ENCODE measurements at places on chromosomes 1 and 21.

GRCh38 chr1:242568666-242569065 lies 44.2 kb upstream of the PLD5 start:
- no peak for DNase-seq

GRCh38 chr1:84379138-84379916 lies 19.0 kb upstream of the DNASE2B start:
- no peak for DNase-seq

DNA sequence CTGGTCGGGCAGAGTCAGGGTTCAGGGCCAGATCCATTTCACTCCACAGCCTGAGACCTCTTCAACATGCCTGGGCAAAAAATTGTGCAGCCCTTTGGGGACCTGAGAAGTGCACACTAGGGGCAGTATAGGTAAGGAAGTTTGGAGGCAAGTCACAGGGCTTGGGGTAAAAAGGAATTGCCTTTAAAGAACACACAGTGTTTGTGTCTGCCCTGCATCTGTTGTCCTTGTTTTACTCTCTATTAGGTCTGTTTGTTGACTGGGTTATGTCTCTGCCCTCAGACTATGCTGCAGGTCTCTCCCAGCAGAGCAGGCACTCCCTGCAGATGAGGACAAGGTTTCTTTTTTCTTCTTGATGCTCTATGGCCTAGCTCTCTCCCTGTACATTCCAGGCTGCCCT lies 22.0 kb downstream of the LDLRAD2 start:
- DNase-seq = no peak

DNA sequence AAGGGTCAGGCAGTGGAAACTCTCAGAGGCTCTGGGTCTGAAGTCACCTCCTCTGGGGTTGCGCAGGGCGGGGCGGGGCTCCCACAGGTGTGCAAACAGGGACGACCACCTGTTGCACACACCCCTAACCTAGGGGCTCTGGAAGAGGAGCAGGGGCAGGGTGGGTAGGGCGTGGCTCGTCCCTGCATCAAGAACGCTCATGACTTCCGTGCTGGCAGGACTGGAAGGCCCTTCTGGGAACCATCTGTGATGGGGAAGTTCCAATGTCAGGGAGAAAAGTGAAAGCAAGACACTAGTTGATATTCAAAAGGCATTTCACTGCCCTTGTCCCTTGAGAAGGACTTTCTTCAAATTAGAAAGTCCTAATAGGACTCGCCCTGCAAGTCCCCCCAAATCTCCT lies 22.1 kb upstream of the CLSTN1 start:
- no peak for DNase-seq

- no peak for DNase-seq
Measured at GRCh38 chr1:215731699-215732098, 164.6 kb downstream of the KCTD3 start.

DNA sequence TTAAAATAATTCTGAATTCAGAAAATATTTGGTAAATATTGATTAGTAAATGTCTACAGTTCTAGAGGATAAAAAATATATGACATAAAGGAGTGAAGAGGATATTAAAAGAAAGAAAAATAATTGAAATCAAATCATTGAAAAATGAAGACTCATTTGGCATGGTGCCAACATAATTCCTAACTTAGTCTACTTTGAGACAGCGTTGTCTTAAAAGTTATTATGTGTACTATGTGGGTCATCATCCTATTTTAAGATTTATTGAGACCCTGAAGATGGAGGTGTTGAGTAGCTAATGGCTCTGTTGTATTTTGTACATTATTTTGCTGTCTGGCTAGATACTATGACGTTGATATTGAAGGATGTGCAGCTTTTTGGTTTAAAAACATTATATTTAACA lies 156.7 kb upstream of the PTGFR start:
- DNase-seq = no peak

- no peak for DNase-seq
Measured at GRCh38 chr21:41241341-41241740, 73.4 kb downstream of the BACE2 start.

GRCh38 chr1:27417713-27418112 lies 25.3 kb downstream of the GPR3 start:
- DNase-seq = no peak

GRCh38 chr1:94553323-94553730 lies 11.8 kb upstream of the F3 start:
- DNase-seq = no peak

GRCh38 chr1:39392851-39393573 lies 98.4 kb upstream of the BMP8A start:
- no peak for DNase-seq

- no peak for DNase-seq
Measured at GRCh38 chr21:17900281-17900989, 81.3 kb upstream of the C21orf91 start.

DNA sequence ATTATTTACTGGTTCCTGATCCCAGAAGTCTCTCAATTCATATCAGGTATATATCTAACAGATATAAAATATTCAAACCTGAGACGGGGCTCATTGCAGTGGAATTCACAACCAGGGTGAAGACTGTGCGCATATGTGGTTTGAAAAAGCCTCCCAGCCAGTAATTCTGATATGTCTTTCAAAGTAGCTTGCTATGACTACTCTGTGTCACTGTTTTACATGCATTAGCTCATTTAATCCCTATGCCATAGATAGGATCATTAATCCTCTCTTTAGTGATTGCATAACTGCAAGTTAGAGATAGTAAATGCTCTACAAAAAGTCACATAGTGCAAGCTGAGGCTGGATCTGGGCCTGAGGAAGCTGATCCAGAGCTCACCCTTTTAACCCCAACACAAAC lies 251.4 kb downstream of the FMN2 start:
- no peak for DNase-seq

DNA sequence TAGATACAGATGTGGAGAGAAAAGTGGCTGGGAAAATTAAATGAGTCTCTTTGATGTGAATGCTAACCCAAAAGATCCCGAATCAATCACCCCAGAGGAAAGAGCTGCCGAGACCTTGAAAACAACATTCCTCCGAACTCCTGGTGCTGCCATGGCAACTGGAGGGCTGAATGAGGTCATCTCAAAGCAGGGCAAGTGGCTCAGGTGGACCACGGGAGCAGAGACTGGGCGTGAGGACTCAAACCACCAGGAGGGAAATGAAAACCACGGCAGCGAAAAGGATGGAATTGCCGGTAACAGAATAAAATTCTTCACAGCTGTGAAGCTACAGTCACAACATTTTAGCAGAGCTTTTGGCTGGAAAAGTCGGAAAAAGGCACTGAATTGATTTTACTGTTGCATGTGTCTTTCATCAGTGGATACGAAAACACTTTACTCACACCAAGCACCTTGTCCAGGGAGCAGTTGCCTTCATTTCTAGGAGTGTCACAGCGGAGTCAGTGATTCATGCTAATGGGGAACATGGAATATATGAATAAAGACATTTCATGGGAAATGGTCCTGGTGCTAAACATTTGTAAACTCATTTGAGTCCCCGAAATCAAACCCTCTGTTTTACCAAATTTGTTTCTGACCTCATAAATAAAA lies 23.2 kb upstream of the BECN2 start:
- DNase-seq = peak; percentile 12

DNA sequence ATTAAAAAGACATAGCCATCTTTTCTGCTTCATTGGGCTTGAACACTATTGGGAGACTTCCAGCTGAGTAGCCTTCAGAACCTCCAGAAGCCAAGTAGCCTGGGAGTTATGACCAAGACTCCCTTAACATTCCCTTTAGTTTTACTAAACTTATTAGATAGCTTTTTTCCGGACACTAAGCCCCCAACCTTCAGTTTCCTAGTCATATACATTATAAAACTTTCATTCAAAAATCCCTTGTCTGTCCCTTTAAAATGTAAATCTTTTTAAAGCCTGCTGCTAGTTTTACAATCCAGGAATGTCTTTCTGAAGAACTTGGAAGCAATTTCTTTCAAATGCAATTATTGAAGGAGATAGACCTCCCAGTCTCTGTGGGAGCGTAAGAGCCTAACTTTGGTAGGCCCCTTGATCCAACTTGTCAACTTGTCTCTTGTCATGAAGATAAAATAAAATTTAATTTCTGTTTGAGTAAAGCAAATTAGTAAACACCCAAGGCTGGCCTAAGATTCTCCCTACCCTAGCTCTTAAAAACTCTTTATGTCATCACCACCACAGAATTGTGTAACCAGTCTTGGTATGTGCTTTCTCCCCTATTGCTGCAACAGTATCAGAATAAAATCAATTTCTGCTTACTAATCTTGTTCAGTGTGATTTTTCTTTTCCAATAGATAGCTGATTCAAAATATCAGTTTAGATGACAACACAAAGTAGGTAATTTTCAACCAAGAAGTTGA lies 796.2 kb downstream of the PLA2G4A start:
- DNase-seq = no peak

GRCh38 chr1:14371771-14372497 lies 226.6 kb upstream of the KAZN start:
- DNase-seq = no peak

- no peak for DNase-seq
Measured at GRCh38 chr21:35909456-35910223, 150.7 kb downstream of the SETD4 start.

DNA sequence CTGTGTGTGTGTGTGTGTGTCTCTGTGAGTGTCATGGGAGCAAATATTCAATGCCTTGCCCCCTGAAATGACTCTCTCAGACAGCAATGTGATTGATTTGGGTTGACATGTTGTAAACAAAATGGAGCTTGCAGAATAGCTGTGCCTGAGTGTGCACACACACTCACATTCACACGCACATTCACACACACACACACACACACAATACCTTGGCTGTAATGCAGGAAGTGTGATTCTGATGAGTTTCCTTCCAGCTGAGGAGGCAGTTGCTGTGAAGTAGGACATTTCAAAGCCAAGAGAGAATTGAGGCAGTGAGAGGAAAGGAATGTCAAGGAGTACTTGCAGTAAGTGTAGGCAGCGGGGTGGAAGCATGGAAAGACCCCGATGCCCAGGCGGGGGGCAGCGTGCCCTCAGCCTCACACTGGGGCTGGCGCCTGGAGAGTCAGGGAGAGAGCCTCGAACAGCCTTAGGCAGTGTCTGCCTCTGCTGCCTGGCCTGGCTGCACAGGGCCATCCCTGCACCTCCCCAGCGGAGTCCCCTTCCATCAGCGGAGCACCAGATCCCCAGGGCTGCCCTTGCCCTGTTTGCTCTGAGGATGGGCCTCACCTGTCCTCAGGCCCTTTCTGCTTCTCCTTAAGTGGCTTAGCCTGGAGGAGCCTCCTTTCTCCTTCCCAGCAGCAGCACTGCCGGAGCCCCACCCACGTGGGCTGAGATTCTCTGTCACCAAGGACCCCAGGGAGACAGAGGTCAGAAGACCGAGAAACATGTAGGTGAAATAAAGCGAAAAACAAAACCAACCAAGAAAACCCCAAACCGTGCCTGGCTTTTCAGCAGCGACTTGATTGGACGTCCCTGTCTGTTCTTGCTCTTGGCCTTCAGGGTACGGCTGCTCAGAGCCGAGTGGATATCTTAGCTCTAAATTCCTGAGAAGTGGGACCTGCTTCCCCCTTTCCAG lies 9.2 kb downstream of the VASH2 start:
- DNase-seq = no peak

- DNase-seq = no peak
Measured at GRCh38 chr1:87113313-87113712, 198.9 kb downstream of the HS2ST1 start.

- no peak for DNase-seq
Measured at GRCh38 chr1:29364101-29364678, 127.9 kb downstream of the PTPRU start.

GRCh38 chr1:163250382-163250974 lies 47.8 kb upstream of the RGS5 start:
- DNase-seq = no peak

DNA sequence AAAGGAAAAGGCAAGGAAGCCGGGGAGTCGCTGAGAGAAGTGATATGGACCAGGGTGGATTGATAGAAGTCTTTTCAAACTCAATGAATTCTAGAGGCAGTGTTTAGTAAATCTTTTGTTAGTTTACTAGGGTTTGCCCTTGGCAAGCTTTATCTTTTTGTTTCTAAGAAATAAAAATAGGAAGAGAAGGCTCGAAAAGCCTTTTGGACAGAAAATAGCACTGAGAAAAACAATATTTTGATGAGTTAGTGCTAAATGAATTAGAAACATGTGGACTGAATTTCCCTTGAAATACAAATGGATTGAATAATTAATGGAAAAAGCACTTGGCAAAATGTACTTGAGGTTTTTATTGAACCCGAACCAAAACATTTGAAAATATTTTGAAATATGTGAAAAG lies 121.8 kb upstream of the SPAG17 start:
- DNase-seq = no peak

DNA sequence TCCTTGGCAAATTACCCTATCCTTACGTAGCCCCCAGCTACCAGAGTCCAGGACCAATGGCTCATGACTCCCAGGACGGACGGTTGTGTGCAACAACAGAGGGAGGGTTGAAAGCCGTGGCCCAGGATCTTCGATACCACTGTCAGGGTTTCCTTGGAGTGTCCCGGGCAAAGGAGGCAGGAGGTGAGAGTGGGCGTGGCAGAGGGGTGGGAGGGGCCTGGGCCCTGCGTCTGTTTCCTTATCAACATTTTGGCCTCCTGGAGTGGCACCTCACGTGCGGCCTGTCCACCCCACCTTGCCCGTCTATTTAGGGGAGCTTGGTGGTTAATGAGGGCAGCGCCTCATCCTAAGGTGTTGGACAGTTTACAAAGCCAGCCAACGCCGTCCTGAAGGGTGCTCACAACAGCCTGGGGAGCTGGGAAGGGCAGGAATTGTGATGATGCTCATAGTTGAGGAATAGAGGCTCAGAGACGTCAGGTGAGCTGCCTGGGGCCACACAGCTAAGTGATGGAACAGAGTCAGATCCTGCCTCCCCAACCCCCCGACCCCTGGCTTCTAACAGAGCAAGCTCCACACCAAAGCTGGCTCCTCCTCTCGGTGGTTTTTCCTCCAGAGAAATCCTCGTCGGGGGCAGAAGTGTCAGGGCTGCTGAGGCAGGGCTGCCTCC lies 17.4 kb upstream of the ARHGEF10L start:
- no peak for DNase-seq

DNA sequence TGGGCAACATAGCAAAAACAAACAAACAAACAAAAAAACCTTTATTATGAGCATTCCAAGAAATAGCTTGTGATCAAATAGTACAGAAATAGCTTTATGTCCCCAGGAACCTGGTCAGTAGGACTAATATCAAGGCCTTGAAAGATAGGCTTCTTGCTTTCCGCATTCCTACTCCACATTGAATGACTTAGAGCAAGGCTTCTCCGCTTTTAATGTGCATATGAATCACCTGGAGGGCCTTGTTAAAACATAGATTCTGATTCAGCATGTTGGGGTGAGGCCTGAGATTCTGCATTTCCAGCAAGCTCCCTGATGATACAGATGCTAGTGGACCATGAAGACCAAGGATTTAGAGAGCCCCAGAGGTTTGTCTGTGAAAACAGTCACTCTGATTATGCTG lies 17.4 kb downstream of the PLEKHA6 start:
- no peak for DNase-seq

All from caudate nucleus (tissue), 63 donors.